ENCODE measurements at places on chromosomes 7 and 10.

- DNase-seq, result peak; percentile 18
Observed at GRCh38 chr10:80177781-80178636, 27.3 kb downstream of the ANXA11 start.

DNA sequence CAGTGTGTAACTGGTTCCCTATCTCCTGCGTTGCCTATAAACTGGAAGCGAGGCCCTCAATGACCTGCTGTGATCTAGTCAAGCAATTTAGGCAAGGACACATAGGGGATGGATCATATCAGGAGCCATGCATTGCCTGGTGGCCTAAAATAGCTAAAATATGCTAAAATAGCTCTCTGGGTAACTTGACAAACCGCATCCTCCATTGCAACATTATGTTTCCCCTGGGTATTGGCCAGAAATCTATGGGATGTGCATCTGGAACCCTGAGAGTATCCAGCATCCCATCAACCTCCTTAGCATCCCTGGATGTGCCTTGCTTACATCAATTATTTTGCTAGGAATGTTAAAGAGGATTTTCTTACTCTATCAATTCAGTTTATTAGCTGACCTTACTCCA is 91.7 kb upstream of the ADCY1 start:
- no peak for DNase-seq

- DNase-seq, result no peak
Observed at GRCh38 chr10:125788156-125789034, 12.8 kb upstream of the MMP21 start.

DNA sequence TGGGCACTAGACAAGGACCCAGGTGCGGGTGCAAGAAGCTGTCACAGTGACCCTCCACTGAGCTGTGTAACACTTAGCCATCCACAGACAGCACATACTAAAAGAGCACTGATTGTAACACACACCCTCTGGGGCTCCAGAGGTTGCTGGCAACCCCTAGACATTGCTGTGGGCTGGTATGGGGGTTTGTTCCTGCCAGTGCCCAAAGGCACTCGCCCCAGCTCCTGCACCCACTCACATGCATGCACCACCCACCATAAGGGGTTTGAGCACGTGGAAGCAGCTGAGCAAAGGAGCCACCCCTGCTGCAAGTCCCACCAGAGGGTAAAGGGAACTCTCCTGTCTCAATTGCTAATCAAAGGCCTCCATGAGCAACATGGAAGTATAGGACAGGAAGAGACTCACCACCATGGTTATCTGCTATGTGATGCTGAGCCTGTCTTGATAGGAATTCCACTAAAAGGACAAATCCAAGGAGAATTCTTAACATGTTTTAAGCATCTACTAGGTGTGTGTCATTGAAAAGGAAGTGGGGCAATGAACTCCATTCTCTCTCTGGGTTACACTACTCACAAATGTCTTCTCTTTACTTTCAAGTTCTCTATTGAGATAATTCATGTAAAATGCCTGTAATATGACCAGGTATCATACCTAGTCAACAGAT is 103.1 kb downstream of the GFRA1 start:
- peak; percentile 21 for DNase-seq

DNA sequence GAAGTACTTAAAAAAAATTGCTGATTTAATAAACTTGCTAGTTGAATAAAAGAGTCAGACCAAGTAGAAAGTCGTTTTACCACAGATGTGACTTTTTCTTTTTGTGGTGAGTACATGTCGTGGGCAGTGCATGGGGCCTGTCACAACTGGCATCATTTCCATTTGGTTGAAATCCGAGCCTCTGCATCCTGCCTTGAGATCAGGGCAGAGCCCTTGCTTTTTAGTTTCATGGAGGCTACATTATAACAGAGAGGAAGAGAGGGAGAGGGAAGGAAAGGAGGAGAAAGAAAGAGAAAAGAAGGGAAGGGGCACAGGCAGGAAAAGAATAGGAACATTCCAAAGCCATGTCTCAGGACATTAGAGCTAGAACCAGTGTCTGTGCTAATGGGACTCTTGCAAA is 20.4 kb upstream of the INSYN2A start:
- DNase-seq, result no peak

GRCh38 chr10:122557516-122557915 is 3.0 kb upstream of the DMBT1 start:
- DNase-seq, result no peak

DNA sequence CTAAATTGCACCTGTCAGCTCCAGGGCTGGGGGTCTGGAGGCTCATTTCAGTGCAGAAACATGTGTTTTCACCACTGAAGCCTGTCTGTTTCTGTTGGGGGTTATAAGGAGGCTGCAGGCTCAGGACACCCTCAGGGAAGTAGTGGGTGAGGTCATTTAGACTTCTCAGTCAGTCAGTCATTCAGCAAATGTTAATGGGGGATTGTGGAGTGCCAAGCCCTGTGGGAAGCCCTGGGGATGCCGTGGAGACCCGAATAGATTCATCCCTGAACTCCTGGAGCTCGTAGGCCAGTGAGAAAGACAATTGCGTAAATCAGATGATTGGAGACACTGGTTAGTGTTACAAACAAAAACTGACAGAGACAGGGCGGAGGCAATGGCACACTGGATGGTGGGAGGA is 19.2 kb downstream of the LHPP start:
- DNase-seq, result no peak

GRCh38 chr7:44259547-44260457 is 59.0 kb downstream of the YKT6 start:
- DNase-seq, result peak; percentile 91

- no peak for DNase-seq
Observed at GRCh38 chr10:86782701-86783418, 26.4 kb downstream of the BMPR1A start.

- DNase-seq, result no peak
Observed at GRCh38 chr7:116683786-116684185, 11.8 kb downstream of the MET start.

GRCh38 chr7:5291301-5291700 is 8.6 kb downstream of the SLC29A4 start:
- DNase-seq, result no peak

DNA sequence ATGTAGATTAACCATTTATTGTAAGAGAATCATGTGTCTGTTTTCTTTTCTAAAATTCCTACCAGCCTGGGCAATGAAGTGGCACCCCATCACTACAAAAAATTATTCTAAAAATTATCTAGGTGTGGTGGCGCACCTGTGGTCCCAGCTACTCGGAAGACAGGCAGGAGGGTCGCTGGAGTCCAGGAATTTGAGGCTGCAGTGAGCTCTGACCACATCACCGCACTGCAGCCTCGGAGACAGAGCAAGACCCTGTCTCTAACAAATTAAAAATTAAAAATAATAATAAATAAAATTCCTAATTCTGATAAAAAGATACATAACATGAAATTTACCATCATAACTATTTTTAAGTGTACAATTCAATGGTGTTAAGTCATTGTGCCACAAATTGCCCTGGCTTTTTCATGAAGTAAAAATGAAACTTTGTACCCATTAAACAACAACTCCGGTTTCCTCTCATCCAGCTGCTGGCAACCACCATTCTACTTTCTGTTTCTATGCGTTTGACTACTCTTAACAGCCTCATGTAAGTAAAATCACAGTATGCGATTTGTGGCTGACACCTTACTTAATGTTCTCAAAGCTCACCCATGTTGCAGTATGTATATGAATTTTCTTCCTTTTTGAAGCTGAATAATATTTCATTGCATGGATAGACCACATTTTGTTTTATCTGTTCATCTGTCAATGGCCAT is 20.6 kb upstream of the USP6NL start:
- DNase-seq, result no peak
